Mesendoderm (in vitro differentiated cells): ENCODE measurements at places on chromosomes 12 and 14.
A peak's percentile ranks its signal among the peaks of the same experiment; 100 is the strongest.

DNA sequence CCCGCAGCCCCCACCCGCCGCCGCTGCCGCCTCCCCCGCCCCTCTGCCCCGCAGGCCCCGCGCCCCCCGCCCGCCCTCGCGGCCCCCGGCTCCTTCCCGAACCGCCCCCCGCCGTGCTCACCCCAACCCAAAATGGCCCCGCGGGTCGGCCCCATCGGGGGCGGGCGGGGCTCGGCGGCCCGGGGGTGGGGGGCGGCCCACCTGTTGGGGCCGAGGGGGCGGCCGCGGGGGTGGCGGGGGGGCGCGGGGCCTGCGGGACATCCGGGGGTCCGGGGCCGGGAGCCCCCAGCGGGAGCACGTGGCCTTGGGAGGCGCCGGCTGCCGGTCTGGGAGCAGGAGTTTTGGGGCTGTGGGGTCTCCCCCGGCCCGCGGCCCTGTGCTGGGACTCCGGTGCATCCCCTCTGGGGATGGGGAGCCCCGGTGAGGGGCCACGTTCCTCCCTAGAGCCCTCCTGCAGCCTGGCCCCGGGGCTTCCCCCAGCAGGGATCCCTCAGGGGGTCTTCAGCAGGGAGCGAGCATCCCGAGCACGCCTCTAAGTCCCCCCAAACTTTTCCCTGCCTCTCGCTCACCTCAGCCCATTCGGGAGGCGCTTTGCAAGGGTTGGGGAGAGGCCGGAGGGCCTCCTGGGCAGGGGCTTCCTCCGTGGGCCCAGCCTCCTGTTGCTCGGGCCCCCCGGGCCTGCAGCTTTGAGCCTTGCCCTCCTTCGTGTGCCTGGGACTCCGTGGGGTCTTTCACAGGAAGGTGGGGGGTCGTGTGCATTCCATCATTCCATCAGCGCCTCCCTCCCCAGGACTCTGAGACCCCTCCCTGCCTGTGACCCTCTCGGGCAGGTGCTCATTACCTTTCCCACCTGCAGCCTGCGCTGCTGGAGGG, 710 bp downstream of the MTA1 start:
- DNase-seq: no peak

GRCh38 chr14:58533446-58533845, 104.3 kb upstream of the DACT1 start:
- DNase-seq: peak; percentile 3

DNA sequence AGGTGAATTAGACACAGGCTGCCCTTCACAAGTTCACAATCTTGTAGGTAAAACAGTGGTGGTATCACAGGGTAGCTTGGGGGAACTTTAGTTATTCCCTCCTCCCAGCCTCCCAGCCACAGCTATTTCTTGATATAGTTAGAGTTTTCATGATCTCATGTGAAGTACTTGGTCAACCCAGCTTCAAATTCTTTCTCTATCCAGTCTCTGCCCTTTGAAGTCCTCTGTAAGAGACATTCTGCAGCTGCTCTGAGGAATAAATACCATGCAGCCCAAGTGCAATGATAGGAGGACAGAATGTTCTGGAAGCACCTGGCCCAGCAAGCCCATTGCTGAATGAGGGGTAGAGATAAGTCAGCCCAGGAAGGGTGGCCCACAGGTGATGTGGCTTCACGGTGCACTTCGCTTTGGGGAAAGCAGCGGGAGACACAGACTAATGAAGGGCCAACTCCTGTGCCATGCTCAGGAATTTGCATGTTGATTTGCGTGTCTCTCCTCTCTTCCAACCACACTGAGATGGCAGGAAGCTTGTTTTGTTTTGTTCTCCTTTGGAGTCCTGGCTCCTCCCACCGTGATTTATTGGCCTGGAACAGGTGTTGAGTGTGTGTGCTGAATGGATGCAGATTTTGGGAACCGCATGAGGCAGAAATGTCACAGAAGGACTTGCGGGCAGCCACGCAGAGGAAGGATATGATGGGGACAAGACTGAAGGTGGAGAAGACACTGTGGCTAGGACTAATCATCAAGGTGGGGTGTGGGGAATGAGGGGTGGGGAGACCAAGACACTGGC, 8.0 kb upstream of the TXNRD1 start:
- no peak for DNase-seq

GRCh38 chr14:67413806-67414769, 2.1 kb upstream of the PLEK2 start:
- DNase-seq: peak; percentile 95

DNA sequence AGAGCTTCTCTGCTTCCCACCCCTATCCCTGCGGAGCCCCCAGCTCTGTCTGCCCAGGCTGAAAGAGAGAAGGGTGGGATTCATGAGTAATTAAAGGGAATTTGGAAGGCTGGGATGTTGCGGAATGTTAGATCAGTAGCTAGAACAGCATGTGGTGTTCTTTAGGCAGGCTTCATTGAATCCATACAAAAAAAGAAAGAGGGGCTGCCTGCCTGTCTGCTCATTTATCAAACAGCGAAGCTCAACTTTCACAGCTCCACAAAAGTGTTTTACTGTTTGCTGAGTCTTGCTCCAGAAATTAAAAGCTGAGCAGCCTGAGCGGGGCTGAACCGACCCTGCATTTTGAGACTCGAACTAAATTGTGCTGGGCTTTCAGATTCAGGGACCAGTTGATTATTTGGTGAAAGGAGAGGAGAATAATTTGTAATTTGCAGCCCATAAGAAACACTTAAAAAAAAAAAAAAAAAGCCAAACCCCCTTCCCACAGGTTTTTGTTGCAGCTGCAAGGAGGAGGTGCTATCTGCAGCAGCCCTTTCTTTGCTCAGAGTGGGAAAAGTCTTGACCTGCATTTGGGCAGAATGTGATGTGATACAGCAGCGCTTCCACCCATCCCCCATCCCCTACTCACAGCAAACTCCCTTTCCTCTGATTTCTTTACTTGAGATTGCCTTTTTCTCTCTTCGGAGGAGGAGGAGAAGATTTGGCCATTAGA, 89.7 kb downstream of the RFX4 start:
- DNase-seq: peak; percentile 41

- DNase-seq: no peak
Measured at GRCh38 chr14:77897374-77897773, 97.5 kb downstream of the ADCK1 start.

DNA sequence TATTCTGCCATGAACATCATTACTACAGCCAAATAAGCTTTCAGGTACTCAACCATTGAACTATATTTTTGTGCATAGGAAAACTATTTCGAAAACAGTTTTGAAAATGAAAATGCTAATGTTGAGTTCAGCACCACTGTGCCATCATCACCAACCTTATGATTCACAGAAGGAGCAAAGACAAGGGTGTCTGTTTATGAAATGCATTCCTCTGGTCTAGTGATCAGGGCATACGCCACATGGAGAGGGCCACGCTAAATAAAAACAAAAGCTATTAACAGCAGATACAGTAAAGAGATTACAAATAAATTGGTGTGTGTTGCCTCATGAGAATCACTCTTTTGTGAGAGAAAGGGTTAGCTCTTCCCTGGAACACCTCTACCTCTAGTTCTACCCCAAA, 43.2 kb upstream of the BMAL2 start:
- DNase-seq: no peak
